ENCODE measurements at places on chromosomes 4 and X.

GRCh38 chr4:156388826-156389225, 435.2 kb upstream of the CTSO start:
- no peak for DNase-seq

DNA sequence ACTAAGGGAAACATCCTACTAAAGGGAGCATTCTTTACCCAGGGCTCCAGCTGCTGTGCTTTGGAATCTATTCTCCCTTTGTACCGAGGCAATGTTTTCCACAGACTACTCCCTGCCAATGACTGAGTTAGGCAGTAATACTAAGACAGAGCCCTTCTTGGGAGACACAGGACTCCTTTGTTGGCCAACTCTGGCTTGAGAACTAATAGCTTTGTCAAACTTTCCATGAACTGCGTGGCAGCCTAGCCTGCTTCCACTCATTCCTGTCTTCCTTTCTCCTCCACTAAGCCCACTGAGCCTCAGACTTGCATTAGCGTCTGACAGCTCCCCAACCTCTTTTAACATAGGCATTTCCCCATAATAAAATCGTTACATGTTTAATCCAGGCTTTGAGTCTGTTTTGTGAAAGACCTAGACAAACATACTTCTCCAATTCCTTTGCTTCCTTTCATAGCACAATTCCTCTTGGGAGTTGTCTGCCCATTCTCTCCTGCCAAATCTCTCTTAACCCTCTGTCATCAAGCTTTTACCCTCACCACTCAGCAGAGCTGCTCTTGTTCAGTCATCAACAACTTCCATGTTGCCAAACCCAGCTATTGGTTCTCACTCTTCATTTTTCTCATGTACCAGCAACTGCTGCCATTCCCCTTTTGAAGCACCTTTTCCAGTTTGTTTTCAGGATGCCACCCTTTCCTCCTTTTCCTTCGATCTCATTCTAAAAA, 300.3 kb upstream of the IGFBP7 start:
- DNase-seq = no peak

DNA sequence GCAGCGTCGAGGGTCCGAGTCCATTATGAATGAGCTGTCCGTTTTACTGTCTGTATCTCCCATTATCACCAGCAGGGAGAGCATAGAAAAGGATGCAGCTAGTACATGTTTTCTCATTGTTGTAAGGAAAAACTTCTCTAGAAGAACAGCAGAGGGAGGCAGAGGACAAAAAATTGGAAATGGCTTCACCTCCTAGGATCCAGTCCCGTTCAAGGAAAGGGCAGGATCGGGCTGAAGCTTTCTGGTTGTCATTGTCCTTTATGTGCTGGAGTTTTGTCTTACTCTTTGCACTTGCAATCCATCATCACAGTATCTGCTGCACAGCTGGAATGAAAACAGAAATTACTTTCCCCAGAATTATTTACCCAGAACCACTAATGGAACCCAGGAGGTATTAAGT, 14.7 kb downstream of the NDP start:
- DNase-seq = peak; percentile 8

DNA sequence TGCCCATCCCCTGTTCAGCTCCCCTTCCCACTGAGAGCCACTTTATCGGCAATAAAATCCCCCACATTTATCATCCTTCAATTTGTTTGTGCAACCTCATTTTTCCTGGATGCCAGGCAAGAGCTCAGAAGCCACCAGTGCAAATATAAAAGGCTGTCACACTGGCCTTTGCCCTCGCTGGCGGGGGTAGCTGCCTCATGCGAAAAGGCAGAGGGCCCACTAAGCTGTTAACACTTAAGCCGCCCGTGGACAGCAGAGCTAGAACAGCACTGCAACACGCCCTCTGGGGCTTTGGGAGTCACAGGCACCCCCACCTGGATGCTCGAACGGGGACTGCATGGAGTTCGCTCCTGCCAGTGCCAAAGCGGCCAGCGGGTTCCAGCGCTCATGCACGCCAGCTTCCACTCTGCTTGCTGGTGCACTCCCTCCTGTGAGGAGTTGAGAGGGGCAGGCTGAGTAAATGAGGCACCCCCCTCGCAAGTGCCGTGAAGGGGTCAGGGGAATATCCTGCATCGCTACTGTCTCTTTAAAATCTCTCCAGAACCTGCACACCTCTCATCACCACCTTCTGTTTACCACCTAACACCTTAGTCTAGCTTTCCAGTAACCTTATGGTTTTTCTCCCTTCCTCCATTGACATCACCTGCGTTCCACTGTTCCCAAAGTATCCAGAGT, 99.5 kb downstream of the SORBS2 start:
- no peak for DNase-seq

- no peak for DNase-seq
Observed at GRCh38 chr4:142925161-142925560, 79.1 kb upstream of the INPP4B start.

DNA sequence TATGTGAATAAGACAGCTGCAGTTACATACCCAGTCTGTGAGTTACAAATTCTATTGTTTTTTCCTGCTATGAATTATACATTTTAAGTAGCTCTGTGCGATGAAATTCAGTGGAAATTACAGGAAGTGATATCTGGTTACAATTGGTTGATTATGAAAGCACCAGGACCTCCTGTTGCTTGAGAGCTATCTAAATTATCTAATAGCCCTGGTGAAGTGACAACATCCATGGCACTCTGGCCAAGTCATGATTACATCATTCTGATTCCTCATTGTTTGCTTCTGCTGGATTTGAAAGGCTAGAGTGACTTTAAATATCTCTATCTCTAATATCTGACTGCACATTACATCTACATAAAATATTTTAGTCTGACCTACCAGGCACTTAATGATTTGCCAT, 515.0 kb downstream of the CFAP47 start:
- DNase-seq = no peak

GRCh38 chrX:129478516-129478915, 44.8 kb downstream of the SMARCA1 start:
- DNase-seq = no peak

GRCh38 chr4:182640932-182641331, 276.3 kb downstream of the DCTD start:
- no peak for DNase-seq

Data from right kidney (tissue), 9 donors.